GM10248 (cell line): ENCODE measurements at places on chromosomes 1 and 21.
A peak's percentile ranks its signal among the peaks of the same experiment; 100 is the strongest.

GRCh38 chr1:37628026-37628556 is 6.6 kb downstream of the RSPO1 start:
- DNase-seq: no peak

GRCh38 chr1:230753586-230754251 is 6.5 kb downstream of the CAPN9 start:
- DNase-seq: peak; percentile 52

DNA sequence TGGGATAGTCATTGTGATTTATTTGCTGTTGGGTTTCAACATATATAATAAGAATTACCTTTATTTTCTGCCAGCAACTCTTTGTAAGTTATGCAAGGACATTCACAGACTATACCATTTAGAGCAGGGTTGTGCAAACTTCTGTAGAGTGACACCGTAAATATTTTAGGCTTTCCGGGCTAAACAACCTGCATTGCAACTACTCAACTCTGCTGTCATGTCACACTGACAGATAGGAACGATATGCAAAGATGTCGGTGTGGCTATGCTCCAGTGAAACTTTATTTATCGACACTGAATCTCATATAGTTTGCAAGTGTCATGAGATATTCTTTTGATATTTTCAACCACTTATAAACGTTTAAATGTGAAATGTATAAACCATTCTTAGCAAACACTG is 210.4 kb downstream of the BACH1 start:
- DNase-seq: no peak

GRCh38 chr1:39575191-39576015 is 1.2 kb downstream of the PABPC4 start:
- peak; percentile 67 for DNase-seq

GRCh38 chr1:36211841-36212240 is 12.4 kb upstream of the THRAP3 start:
- no peak for DNase-seq

GRCh38 chr21:45926281-45926680 is 55.3 kb upstream of the COL6A1 start:
- no peak for DNase-seq

DNA sequence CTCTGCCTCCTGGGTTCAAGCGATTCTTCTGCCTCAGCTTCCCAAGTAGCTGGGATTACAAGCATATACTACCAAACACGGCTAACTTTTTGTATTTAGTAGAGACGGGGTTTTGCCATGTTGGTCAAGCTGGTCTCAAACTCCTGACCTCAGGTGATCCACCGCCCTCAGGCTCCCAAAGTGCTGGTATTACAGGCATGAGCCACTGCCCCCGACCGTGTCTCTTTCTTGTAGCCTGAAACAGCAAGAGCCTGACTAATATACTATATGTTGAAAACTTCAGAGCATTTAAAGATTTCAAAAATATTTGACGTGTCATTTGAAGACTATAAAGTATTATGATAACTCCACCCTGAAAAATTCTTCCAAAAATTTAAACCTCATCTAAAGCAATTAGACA is 71.7 kb upstream of the ZNF648 start:
- DNase-seq: no peak

- DNase-seq: no peak
Measured at GRCh38 chr1:234062166-234062565, 157.7 kb downstream of the SLC35F3 start.

- no peak for DNase-seq
Measured at GRCh38 chr1:117695796-117696490, 90.1 kb downstream of the TENT5C start.

- peak; percentile 45 for DNase-seq
Measured at GRCh38 chr1:53715478-53715877, 23.5 kb downstream of the GLIS1 start.
